GM12891 (cell line): ENCODE measurements at places on chromosomes 6 and 20.
A peak's percentile ranks its signal among the peaks of the same experiment; 100 is the strongest.

DNA sequence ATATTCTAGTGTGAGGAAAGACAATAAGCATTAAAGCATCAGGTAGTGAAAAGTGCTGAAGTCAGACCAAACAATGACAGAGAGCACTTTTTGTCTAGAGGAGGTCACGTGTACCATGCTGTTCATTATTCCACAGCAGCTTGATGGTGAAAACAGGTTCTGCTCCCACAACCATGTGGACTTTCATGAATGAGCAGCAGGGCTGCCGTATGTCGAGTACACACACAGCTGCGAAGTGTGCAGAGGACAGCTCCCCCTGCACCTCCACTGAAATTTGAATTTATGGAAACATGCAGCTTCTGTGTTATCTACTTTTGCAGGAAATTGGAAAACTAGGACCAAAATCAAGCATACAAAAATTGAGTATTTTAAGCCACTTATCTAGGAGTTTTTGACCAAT, 85.3 kb downstream of the MAP7 start:
- DNase-seq: no peak

GRCh38 chr20:46128310-46129151, 10.4 kb downstream of the CD40 start:
- DNase-seq: no peak

- no peak for DNase-seq
Observed at GRCh38 chr20:60424267-60424902, 466.2 kb downstream of the CDH26 start.

DNA sequence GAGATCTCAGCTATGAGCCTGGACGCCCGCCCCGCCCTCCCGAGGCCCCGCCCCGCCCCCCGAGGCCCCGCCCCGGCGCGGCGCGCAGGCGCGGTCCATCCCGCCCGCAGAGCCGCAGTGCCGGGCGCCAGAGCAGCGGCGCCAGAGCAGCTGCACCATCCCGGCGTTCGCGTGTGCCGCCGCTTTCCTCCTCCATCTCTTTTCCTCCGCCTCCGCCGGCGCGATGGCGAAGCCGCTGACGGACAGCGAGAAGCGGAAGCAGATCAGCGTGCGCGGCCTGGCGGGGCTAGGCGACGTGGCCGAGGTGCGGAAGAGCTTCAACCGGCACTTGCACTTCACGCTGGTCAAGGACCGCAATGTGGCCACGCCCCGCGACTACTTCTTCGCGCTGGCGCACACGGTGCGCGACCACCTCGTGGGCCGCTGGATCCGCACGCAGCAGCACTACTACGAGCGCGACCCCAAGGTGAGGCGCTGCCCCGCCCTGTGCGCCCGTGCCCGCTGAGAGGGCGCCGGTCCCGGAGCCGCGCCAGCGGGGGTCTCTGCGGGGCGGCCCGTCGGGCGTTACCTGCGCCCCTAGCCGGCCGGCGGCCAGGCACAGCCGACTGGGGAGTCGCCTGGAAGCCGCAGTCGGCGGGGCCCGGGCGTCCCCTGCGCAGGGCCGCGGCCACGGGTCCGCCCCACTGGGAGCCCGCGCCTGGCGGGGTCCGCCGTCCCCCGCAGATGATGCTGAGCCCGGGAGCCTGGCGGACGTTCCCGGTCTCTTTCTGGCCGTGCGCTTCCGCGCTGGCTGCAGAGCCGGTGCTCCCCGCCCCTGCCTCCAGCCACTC, at the start of gene PYGB:
Gene PYGB (plus strand): TSS at position 130 of the 830 bp plus-strand sequence. CDS start 94 bp downstream, at position 224.
- peak; percentile 91 for DNase-seq

GRCh38 chr20:9514461-9515213, at the start of gene LAMP5:
Gene LAMP5, plus strand, starts transcription at chr20:9514590. Its CDS starts 263 bp downstream, at chr20:9514853.
- DNase-seq: no peak

DNA sequence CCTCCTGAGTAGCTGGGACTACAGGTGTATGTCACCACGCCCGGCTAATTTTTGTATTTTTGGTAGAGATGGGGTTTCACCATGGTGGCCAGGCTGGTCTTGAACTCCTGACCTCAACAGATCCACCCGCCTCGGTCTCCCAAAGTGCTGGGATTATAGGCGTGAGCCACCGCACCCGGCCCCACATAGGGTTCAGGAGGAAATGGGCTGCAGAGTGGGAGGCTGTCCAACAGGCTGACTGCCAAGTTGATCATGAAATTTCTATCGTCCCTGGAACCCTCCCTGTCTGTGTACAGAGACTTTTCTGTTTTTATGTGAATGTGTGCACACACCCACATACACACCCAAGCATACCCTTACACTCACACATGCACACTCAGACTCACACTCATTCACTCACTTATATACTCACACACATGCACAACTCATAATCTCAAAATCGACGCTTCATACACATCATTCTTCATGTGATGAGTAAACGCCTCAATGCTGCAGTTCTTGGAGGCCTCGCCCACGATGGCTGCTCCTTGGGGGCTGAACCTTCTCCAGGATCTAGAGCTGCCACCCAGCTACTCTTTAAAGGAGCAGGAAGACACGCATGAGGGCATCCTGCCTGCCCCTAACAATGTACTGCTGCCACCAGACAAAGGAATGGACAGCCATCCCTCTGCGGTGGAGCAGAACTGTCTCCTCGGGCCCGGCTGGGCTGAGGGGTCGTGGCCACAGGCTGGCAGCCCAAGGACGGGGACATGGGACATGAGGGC, 35.6 kb downstream of the SUN5 start:
- no peak for DNase-seq

DNA sequence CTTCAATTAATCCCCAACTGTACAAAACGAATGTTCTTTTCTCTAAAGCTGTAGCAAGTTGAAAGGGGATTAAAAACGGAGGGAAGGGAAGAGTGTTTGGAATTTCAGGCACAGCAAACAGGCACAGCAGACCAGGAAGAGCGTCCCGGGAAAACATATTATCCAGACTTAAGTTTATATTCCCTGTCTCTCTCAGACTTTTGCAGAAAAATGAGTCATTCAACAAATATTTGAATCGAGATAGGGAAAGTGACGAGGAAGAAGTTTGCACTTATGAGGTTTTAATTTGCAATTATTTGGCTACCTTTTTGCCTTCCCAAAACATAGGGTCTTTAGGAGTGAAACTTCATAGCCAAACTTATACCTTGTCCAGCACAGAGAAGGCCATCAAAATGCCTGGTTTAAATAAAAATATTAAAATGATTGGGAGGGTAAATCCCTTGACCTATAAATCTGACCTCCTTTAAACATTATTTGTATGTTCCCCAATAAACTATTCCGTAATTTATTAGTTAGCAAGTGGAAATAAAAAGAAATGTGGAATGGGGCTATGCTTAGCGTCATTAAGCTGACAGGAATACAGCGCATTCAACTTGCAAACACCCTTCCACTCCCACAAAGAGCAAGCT, 16.0 kb downstream of the HFE start:
- no peak for DNase-seq

- DNase-seq: no peak
Observed at GRCh38 chr6:81859884-81860283, 107.4 kb upstream of the TENT5A start.

- DNase-seq: no peak
Observed at GRCh38 chr6:134464690-134465411, 146.9 kb upstream of the SGK1 start.

- no peak for DNase-seq
Observed at GRCh38 chr6:38279423-38279822, 360.3 kb downstream of the BTBD9 start.

- DNase-seq: no peak
Observed at GRCh38 chr6:5087389-5087788, 2.2 kb downstream of the PPP1R3G start.

DNA sequence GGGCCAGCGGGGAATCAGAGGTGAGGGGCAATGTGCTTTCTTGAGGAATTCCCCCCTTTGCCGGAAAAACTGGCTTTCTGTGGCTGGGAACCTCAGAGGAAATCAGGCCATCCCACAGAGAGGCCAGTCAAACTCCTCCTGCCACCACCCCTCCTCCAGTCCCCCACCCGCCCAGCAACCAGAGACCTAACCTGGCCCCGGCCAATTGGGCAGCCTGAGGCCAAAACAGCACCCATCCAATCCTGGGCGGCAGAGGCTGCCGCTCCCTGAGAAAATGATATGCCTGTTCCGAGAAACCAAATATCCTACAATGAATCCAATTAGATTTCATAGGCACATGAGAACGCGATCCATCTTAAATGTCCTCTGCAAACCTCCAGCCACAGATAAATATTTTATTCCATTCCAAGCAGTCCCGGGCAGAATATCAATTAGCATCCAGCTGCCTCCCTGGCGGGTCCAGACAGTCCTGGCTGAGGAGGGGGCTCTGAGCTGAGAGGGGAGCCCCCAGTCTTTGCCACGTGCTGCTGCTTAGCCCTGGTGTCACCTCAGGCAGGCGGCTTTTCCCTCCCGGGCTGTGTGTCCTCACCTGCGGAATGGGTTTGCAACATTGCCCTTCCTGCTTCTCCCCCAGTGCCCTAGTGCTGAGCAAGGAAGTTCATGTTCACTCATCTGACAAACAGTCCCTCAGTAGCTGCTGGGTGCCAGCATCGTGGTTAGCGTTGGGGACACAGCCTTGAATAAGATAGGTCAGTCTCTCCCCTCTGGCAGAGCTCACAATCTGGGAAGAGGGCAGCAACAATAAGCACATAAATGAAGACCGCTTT, 95.0 kb downstream of the DLGAP4 start:
- no peak for DNase-seq

DNA sequence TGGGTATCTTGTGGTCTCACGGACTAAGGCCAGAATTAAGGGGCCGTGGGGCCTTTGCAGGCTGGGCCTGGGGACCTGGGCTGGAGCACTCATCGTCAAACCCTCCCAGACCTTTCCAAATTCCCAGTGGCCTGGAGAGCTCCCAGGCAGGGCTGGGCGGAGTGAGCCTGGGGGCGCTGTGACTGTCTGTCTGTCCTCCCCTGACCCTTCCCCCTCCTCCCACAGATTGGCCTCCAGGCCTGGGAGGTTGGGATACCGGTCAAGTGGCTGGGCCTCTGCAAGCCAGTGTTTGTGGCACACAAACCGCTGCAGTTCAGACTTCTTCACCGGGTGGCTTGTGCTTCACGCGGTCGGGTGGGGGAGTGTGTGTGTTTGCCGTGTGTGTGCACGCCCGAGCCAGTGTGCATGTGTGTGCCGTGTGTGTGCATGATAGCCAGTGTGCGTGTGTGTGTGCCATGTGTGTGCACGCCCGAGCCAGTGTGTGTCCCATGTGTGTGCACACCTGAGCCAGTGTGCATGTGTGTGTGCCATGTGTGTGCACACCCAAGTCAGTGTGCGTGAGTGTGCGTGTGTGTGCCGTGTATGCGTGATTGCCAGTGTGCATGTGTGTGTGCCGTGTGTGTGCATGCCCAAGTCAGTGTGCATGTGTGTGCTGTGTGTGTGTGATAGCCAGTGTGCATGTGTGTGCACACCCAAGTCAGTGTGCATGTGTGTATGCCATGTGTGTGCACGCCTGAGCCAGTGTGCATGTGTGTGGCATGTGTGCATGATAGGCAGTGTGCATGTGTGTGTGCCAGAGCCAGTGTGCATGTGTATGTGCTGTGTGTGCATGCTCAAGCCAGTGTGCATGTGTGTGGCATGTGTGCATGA, 6.3 kb downstream of the RBBP8NL start:
- no peak for DNase-seq

DNA sequence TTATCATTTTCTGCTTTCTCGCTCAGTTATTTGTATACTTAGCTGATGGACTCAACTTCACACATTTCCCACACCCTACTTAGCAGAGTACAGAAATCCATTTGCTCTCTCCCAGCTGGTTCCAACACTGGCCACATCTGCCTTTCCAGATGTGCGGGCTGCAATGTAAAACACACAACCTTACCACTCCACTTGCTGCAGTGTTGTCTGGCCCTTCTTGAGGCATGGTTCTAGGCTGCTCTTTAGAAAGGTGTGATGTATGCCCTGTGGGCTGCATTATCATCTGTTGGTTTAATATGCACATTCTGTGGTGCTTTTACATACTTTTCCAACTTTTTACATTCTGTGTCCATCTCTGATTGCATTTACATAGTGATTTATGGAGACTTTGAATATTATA, 56.5 kb downstream of the TRAF3IP2 start:
- DNase-seq: no peak
